ENCODE measurements at places on chromosomes 1 and 21. TPM values are rescaled to one million over a fixed set of nuclear protein-coding genes. Genes with fewer than 3 reads are reported as not detected.

GRCh38 chr1:212600071-212600915, 8.3 kb upstream of the ATF3 start:
- H3K27ac ChIP-seq, result no peak overlapping the region
- peaks cover 12% of the 10 kb centered on the region for H3K4me1 ChIP-seq
- H3K36me3 ChIP-seq, result no peaks in the 10 kb centered on the region
- H3K4me3 ChIP-seq, result no peak overlapping the region
- DNase-seq, result no peak

DNA sequence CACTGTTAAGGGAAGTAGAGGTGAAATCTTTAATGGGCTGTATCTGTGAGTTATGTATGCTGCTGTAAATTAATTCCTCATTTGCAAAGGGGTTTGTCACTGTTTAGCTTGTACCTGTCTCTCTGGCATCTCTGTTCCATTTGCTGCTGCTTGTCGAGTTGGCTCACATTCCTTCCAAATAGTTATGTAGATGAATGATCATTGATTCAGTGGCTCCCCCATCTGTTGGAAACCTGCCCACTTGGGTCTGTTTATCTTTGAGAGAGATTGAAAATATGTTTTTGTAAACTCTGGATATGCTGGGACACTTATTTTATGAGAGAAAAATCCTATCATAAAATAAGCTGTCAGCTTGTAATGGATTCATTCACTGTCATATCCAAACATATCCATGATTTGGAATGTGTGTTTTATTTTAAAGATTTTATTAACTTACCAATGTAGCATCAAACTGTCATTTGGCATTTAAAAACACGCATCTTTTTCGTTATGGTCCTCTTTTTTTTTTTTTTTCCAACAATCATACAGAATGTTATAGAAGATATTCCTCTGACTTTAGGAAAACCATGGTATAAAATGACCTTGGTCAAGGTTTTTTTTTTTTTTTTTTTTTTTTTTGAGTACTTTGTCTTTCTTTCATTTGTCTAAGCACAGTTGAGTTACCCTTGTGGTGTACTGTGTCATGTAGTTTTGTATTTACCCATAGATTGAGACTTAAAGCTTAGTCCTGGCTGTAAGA, 3.5 kb downstream of the RYR2 start:
- no peak for DNase-seq
- peaks cover 30% of the 10 kb centered on the region for H3K27me3 ChIP-seq
- H3K36me3 ChIP-seq, result no peaks in the 10 kb centered on the region
- H3K27ac ChIP-seq, result no peak overlapping the region
- H3K4me1 ChIP-seq, result no peaks in the 10 kb centered on the region
- H3K4me3 ChIP-seq, result no peak overlapping the region

DNA sequence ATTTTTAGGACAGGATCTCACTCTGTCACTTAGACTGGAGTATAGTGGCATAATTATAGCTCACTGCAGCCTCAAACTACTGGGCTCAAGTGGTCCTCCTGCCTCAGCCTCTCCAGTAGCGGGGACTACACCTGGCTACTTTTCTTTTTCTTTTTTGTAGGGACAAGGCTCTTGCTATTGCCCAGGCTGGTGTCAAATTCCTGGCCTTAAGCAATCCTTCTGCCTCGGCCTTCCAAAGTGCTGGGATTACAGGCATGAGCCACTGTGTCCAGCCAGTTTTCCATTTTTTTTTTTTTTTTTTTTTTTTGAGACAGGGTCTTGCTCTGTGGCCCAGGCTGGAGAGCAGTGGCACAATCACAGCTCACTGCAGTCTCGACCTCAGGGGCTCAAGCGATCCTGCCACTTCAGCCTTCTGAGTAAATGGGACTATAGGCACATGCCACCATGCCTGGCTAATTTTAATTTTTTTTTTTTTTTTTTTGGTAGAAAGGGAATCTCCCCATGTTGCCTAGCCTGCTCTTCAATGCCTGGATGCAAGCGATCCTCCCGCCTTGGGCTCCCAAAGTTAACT, 20.6 kb upstream of the CEP85 start:
- no peaks in the 10 kb centered on the region for H3K27me3 ChIP-seq
- no peak for DNase-seq
- H3K27ac ChIP-seq, result no peak overlapping the region
- no peaks in the 10 kb centered on the region for H3K4me1 ChIP-seq
- no peak overlapping the region for H3K4me3 ChIP-seq

DNA sequence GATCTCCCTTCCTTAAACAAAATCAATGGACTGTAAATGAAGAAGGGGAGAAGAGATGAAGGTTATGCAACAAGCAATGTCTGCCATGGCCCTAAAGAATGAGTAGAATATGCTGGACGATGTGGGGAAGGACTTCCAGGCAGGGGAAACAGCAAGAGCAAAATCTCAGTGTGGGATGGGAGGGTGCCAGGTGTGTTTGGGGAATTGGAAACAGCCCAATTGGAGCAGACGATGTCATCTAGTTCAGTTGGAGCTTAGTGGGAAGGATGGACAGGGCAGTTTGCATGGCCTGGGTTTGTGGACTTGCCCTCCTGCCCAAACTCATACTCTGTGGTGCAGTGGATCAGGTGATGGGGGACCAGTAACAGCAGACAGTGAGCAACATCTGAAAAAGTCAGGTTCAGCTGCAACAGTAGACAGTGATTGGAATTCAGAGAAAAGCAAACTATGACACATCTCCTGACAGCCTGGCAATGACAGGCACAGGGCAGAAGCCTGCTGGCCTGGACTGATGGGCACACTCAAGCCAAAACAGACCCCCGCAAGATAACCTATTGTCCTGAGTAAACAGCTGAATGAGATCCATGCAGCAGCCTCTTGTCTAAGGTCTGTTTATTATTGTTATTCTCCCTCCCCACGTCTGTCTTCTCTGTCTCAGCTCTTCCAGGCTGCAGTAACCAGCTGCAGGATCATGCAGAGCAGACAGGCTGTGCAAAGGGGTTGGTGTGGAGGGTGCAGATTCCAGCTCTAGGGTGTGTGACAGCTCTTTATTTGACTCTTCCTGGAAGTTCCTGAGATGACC, 50.5 kb upstream of the PRELP start:
- DNase-seq, result no peak
- H3K27ac ChIP-seq, result no peak overlapping the region
- no peaks in the 10 kb centered on the region for H3K27me3 ChIP-seq
- no peak overlapping the region for H3K4me3 ChIP-seq
- no peaks in the 10 kb centered on the region for H3K36me3 ChIP-seq

DNA sequence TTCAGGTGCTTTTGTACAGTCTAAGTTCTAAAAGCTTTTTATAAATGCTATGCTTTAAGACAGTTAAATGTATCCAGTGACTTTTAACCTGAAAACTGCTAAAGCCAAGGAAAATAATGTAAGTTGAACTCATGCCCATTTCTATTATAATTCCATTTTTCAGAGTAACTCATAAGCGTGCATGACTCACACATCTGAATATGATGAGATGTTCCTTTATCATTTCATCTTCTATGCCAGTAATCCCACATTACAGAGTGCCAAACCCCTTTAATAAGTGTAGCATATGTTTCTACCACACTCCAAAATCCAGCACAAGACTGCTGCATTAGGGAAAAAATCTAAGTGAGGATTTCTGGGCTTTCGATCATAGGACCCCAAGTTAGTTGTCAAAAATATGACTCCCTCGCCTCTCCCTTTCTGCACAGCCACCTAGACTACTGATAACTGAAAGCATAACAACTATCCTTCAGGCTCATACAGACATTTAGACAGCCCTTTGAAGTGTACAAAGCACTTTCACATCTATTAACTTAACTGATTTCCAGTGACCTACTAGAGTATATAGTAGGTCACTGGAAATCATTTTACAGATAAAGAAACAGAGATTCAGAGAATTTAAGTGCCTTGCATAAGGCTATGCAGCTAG, 45.3 kb downstream of the JAK1 start:
- H3K4me1 ChIP-seq, result peaks cover 66% of the 10 kb centered on the region
- H3K36me3 ChIP-seq, result no peaks in the 10 kb centered on the region
- no peak overlapping the region for H3K4me3 ChIP-seq
- no peaks in the 10 kb centered on the region for H3K27me3 ChIP-seq
- DNase-seq, result no peak

- H3K36me3 ChIP-seq, result no peaks in the 10 kb centered on the region
- H3K27ac ChIP-seq, result no peak overlapping the region
- DNase-seq, result no peak
- peaks cover 4% of the 10 kb centered on the region for H3K4me1 ChIP-seq
- H3K4me3 ChIP-seq, result no peak overlapping the region
- no peaks in the 10 kb centered on the region for H3K27me3 ChIP-seq
These were observed 92.1 kb upstream of the ARTN start for GRCh38 chr1:43841321-43842174.

Gene MPL
- not detected for total RNA-seq

DNA sequence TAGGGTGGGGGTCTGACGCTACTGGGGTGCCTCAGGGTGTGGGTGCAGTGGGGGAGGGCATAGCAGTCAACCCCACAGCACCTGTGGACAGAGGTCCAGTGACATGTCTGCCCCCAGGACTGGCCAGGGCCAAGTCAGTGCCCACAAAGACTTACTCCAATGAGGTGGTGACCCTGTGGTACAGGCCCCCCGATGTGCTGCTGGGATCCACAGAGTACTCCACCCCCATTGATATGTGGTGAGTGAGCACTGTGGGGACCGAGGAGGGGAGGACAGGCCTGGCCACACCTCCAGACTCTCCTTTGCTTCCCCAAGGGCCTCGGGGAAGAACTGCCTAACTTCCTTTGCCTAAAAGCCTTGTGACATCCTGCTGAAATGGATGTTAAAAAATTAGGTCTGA, 23.5 kb downstream of the CDK18 start:
- no peak overlapping the region for H3K27ac ChIP-seq
- peaks cover 4% of the 10 kb centered on the region for H3K4me1 ChIP-seq
- H3K27me3 ChIP-seq, result no peaks in the 10 kb centered on the region
- H3K4me3 ChIP-seq, result no peak overlapping the region

DNA sequence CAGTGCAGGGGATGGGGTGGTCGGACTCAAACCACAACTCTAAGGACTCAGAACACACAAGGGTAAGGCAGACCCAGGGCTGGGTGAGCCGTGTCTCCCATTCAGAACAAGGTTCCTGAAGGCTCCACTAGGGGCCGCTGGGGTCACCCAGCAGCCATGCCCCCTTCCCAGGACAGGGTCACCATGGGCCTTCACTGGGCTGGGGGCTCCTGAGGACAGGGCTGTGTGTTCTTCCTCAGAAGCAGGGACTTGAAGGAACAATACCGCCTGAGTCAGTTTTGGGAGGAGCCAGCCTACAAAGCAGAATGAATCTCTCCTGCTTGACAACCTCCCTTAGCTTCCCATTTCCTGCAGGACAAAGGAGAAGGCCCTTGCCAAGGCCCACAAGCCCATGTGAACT, 15.4 kb downstream of the RIMS3 start:
- no peaks in the 10 kb centered on the region for H3K4me1 ChIP-seq
- no peak overlapping the region for H3K4me3 ChIP-seq
- H3K36me3 ChIP-seq, result no peaks in the 10 kb centered on the region
- DNase-seq, result no peak
- H3K27ac ChIP-seq, result no peak overlapping the region

DNA sequence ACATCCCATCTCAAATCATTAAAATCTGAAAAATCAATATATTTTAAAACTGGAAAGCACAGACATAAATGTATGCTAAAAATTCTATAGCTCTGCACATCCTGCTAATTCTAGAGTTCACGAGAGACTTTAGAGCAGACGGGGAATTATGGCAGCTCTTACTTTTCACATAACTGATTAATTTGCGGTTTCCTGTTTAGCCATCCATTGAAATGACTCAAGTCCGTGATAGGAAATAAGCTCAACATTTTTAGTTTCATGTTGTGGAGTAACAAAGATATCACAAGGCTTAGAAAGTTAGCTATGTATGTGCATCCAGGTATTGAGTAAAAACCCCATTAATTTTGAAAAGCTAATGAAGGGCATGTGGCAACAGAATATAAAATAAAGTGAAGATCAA, 123.2 kb downstream of the SMYD2 start:
- H3K4me3 ChIP-seq, result no peak overlapping the region
- no peak overlapping the region for H3K27ac ChIP-seq
- no peak for DNase-seq
- H3K4me1 ChIP-seq, result no peaks in the 10 kb centered on the region
- no peaks in the 10 kb centered on the region for H3K27me3 ChIP-seq
- no peaks in the 10 kb centered on the region for H3K36me3 ChIP-seq

Gene TMEM125
- not detected for total RNA-seq

Gene SERTAD4
- total RNA-seq, result not detected

- no peaks in the 10 kb centered on the region for H3K4me1 ChIP-seq
- H3K4me3 ChIP-seq, result no peak overlapping the region
- no peaks in the 10 kb centered on the region for H3K36me3 ChIP-seq
- no peak overlapping the region for H3K27ac ChIP-seq
These were observed 212.4 kb downstream of the PLA2G4A start for GRCh38 chr1:187041104-187041503.

- H3K4me1 ChIP-seq, result no peaks in the 10 kb centered on the region
- DNase-seq, result no peak
- no peaks in the 10 kb centered on the region for H3K27me3 ChIP-seq
- no peak overlapping the region for H3K27ac ChIP-seq
- H3K4me3 ChIP-seq, result no peak overlapping the region
These were observed 22.6 kb downstream of the PLPPR5 start for GRCh38 chr1:98981917-98982513.

GRCh38 chr1:175353066-175353465, 160.5 kb upstream of the KIAA0040 start:
- H3K4me1 ChIP-seq, result no peaks in the 10 kb centered on the region
- no peak overlapping the region for H3K27ac ChIP-seq
- H3K4me3 ChIP-seq, result no peak overlapping the region

Gene NKAIN1
- total RNA-seq, result not detected

- H3K4me3 ChIP-seq, result no peak overlapping the region
- no peak for DNase-seq
- no peaks in the 10 kb centered on the region for H3K4me1 ChIP-seq
- no peaks in the 10 kb centered on the region for H3K27me3 ChIP-seq
- no peak overlapping the region for H3K27ac ChIP-seq
These were observed 672.4 kb upstream of the ADAMTS5 start for GRCh38 chr21:27639286-27639685.

- DNase-seq, result no peak
- H3K27me3 ChIP-seq, result no peaks in the 10 kb centered on the region
- H3K4me3 ChIP-seq, result no peak overlapping the region
- H3K4me1 ChIP-seq, result no peaks in the 10 kb centered on the region
These were observed 11.5 kb downstream of the PI4KB start for GRCh38 chr1:151315565-151316235.
